Nasal cavity respiratory epithelium epithelial cell of viscerocranial mucosa (primary cell): ENCODE measurements at places on chromosomes 1 and 21. TPM values are rescaled to one million over a fixed set of nuclear protein-coding genes. Genes with fewer than 3 reads are reported as not detected.

The MMEL1 gene
- total RNA-seq, result 0.57 TPM in 1 of 2 replicates, not detected in the other

The DMRTA2 gene
- 4.8 and 14.2 TPM in 2 replicates for total RNA-seq

The TNFAIP8L2 gene
- total RNA-seq, result not detected in 2 replicates

The TAF13 gene
- total RNA-seq, result 123 and 193 TPM in 2 replicates

The SEC16B gene
- 0.34 and 1.4 TPM in 2 replicates for total RNA-seq

The TMEM51 gene
- 7.9 and 15.9 TPM in 2 replicates for total RNA-seq

The RGSL1 gene
- total RNA-seq, result not detected in 2 replicates

The IFI44L gene
- 0.78 and 2.7 TPM in 2 replicates for total RNA-seq

The HSD3B2 gene
- total RNA-seq, result not detected in 2 replicates

The BARHL2 gene
- total RNA-seq, result not detected in 2 replicates

The NHLH1 gene
- total RNA-seq, result 0.07 TPM in 1 of 2 replicates, not detected in the other

The WNT9A gene
- 1.0 and 3.1 TPM in 2 replicates for total RNA-seq
